ENCODE measurements at places on chromosomes 12 and 14.

DNA sequence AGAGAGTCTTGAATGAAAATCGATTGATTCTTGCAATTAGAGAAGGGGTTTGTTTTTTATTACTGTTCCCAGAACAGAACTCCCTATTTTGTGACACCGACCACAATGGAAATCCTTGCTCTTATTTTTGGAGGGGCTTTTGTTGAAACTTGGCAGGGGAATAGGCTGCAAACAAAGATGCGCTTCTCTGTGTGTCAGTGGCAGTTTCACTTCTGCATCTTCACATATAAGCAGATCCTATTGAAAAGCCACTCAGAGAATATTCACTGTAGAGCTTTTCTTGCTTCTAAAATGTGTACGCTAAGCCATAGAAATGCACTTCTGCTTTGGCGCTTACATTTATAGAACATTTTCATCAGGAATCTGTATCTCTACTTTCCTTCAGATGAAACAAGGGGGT, 1822.4 kb upstream of the SEL1L start:
- no peak for DNase-seq

DNA sequence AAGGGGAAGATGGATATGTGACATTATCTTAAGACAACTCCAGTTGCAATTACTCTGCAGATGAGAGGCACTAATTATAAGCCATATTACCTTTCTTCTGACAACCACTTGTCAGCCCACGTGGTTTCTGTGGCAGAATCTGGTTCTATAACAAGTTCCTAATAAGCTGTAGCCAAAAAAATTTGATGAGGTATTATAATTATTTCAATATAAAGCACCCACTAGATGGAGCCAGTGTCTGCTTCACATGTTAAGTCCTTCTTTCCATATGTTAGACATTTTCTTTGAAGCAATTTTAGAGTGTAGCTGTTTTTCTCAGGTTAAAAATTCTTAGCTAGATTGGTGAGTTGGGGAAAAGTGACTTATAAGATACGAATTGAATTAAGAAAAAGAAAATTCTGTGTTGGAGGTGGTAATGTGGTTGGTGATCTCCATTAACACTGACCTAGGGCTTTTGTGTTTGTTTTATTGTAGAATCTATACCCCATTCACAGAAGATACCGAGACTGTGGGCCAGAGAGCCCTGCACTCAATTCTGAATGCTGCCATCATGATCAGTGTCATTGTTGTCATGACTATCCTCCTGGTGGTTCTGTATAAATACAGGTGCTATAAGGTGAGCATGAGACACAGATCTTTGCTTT, 36.9 kb downstream of the PSEN1 start:
- DNase-seq = no peak

- no peak for DNase-seq
Observed at GRCh38 chr12:120936197-120936596, 32.0 kb upstream of the SPPL3 start.

GRCh38 chr12:52517888-52518287, 2.3 kb downstream of the KRT5 start:
- DNase-seq = no peak

GRCh38 chr12:1691123-1692007, 495 bp downstream of the ADIPOR2 start:
- peak; percentile 85 for DNase-seq

Measured in ELF-1 (cell line).